HS-5 (cell line): ENCODE measurements at places on chromosomes 6 and 20.

- DNase-seq: no peak
Observed at GRCh38 chr6:19945843-19946358, 108.7 kb downstream of the ID4 start.

DNA sequence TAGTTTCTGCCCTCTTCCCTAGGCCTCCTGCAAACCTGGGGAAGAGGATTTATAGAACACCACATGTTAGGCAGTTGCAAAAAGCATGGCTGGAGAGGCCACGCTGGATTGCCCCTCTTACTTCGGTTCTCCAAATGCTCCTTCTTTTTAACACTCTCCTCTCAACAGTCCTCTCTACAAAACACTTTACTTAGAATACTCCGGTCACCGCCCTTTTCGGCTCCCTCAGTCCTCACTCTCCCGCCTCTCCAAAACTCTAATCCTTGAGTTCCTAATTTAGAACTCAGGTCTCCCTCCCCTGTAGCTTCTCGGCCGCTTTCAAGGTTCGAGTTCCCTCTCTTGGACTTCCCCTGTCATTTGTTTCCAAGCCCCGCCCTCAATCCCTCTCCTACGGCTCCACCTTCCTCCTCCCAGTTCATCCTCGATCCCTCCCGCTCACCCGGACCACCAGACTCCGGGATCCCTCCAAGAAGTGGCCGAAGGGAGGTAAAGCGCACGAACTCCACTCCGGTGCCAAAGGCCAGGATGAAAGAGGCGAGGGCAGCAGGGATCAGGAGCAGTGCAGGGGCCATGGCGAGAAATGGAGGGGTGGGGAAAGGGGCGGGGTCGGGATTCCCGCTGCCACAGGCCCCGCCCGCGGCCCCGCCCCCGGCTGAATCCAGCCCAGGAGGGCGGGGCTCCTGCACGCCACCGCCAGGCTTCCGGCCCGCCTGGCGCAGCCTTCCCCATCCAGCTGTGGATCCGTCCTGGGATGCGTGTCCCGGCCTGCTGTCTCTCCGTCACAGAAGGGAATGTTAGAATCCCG is at the start of gene NRM:
Gene NRM, minus strand, starts transcription at position 582 of the 805 bp plus-strand sequence. Its CDS starts 10 bp downstream, at position 572.
- peak; percentile 77 for DNase-seq

- no peak for DNase-seq
Observed at GRCh38 chr20:1844325-1845162, 50.7 kb upstream of the SIRPA start.

DNA sequence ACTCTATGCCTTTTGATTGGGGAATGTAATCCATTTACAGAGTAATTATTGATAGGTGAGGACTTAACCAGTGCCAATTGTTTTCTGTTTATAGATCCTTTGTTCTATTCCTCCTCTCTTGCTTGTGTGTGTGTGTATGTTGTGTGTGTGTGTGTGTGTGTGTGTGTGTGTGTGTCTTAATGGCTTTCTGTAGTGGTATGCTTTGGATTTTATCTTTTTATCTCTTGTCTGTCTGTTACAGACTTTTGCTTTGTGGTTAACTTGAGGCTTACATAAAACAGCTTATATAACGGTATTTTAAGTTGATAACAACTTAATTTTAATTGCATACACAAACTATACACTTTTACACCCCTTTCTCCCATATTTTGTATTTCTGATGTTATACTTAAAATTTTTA is 54.7 kb downstream of the CDC5L start:
- DNase-seq: no peak
